Urothelium cell line (cell line): ENCODE measurements at places on chromosomes 5 and 9.
A peak's percentile ranks its signal among the peaks of the same experiment; 100 is the strongest.

GRCh38 chr9:92686954-92687353 is 17.0 kb upstream of the IPPK start:
- peak; percentile 29 for DNase-seq

DNA sequence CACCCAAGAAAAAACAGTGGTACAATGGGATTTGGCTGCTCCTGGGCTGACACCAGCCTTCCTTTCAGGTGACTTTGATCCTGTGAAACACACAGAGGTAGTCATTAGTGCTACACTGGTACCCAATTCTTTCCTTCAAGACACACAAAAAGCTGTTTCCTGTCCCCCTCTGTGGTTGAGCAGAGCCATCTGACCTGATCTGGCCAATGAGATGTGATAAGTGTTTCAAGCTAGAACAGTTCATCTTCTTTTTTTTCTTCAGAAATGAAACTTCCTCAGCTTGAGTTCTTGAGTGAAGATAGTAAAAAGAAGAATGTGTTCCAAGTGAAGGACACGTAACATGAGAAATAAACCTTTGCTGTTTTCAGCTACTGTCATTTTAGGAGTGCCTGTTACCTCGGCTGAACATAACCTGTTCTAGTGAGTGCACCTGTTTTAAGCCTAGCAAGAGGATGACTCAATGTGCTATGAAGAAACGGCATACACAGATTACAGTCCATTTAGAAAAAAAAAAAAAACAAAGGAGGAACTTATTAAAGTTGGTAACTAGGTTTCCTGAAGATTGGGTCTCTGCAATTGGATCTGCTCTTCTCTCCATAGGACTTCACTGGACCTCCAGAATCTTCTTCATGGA is 287.8 kb downstream of the GAS1 start:
- DNase-seq, result no peak

GRCh38 chr9:20353524-20353923 is 268.8 kb downstream of the MLLT3 start:
- no peak for DNase-seq

GRCh38 chr5:17492770-17493169 is 5.3 kb upstream of the TAF11L2 start:
- no peak for DNase-seq

- no peak for DNase-seq
These were observed 106.2 kb downstream of the SEMA5A start for GRCh38 chr5:9439531-9440292.

- no peak for DNase-seq
These were observed 120.6 kb downstream of the HMHB1 start for GRCh38 chr5:143932584-143932983.

DNA sequence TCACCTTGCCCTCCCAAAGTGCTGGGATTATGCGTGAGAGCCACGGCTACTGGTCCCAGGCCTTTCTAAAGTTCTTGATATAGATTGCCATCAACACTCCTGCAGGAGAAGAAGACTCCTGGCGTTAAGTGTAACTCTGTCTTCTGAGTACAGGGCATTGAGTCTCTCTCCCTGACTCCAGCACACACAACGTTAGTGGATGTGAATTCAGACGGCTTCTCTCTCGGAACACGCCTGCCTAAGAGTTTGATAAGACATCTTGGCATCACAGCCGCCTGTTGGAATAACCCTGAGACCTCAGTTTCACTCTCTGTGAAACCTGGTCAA is 27.5 kb upstream of the PPARGC1B start:
- DNase-seq, result no peak

DNA sequence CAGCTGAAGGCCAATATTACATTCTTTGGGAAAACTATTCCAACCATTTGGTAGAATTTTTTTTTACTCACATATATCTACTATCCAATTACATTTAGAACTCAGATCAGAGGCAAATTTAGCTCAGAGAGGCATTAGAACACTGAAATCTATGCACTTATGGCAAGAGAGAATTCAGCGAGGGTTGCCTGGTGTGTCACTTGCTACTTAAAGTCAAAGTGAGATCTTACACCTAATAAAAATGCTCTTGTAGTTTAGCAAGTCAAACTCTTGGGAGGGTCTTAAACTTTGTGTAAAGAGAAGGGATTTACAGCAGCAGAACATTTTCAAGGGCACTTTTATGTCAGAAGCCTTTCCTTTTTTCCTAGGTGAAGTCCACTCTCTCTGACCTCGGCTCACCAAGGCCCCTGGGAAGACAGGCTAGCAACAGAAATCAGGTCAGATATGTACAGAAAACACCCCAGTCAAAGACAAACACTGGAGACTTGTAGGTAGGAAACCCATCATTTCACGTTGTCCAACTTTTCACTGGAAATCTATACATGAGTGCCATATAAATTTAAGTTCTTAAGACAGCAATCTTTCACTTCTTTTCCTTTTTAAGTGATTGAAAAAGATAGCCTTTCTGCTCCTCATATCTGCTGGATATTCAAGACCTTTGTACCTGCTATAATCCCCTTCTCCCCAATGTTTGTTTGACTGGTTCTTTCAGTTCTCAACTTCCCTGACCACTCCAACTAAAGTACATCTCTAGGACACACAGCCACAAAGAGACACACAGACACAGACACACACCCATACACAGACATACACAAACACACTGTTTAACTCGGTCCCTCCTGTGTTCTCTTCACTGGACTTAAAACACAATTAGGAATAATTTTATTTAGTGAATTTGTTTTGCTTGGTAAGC is 635.8 kb downstream of the PDE4D start:
- no peak for DNase-seq

GRCh38 chr5:162990856-162991497 is 446.4 kb upstream of the CCNG1 start:
- no peak for DNase-seq

DNA sequence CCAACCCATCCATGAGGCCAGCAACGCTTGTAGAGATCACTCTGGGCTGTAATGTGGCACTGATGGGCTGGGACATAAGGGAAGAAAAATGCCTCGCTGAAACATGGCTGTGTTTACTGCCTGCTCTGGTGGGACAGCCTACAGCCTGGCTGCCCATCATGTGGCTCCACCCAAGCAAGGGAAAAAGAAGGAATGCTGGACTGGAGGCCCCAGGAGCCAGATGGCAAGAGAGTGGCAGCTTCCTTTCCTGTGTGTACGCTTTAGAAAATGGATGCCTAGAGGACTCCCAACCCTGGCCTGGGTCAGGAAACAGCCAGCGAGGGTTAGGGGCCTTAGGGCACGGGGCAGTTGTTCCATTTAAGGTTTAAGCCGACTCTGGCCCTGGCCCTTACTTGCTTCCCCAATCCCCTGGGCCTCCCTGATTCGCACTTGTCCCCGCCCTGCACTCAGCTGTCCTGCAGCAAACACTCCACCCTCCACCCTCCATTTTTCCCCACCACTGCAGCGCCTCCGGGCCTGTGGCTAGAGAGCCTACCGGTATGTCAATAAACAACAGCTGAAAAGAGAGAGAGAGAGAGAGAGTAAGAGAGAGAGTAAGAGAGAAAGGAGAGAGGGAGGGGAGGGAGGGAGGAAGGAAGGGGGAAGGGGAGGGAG is 819.4 kb downstream of the SEMA5A start:
- DNase-seq, result no peak

GRCh38 chr5:174692381-174692780 is 32.0 kb upstream of the MSX2 start:
- DNase-seq, result no peak

DNA sequence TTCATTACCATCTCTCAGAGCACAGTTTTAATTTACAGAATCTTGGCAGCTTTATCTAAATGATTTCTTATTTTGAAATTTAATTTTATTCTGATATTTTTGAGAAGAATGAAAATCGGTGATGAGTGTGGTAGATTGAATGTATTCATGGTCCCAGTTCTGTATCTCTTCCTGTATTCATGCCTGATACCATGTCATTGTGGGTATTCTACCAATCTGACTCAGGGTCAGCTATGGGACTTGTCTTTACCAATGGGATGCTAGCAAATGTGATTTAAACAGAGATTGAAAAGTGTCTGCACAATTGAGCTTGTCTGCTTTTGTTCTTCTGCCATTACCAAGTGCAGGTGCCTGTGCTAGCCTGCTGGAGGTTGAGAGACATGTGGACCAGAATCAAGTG is 17.8 kb upstream of the ZNF618 start:
- DNase-seq, result no peak

DNA sequence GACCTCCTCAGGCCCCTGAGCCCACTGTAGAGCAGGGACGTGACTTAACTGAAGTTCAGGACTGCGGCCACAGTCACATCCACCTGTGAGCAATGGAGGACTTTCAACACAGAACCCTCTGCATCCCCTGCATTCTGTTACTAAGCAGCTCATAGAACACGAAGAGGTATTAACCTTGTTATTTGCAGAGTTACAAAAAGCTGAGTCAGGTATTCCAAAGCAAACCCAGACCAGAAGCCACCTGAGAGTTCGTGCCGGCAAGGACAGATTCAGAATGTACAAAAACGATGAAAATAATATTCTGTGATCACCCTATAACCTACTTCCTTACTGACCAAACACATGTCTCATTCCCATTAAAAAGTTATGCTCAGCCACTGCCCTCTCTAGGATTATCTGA is 33.0 kb upstream of the PRSS3 start:
- no peak for DNase-seq

GRCh38 chr5:168786147-168786546 is 207.0 kb upstream of the PANK3 start:
- DNase-seq, result peak; percentile 69

DNA sequence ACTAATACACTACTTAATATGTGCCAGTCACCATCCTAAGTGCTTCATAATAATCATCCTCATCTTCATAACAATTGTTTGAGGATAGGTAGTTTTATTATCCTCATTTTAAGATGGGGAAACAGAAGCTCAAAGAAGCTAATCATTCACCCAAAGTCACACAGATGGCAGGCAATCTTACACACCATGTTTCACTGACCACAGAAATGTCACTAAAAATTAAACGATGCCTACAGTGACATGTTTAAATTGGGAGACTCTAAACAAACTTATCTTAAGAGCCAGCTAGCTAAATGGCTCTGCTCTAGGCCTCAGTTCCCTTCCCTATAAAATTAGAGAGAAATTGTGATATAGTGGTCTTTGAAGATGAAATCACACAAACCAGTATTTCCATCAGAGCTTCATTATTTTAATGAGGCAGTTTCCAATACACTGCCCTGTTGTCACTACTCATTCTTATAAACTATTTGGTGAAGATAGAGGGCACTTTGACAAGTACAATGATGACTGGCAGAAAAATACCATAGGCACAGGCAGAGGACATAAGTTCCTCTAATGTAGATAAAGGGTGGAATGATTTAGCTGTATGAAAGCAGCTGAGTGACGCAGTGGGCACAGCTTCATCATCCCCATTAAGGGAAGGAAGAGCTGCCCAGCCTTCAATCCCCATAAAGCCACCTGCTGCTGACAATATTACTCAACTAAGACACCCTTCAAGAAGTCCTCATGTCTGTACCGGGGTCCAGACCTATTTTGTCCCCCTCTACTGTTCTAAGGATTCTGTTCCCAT is 224.1 kb downstream of the ACTL7B start:
- no peak for DNase-seq
